CD4-positive, alpha-beta T cell treated with Interleukin-6 for 4 hours (primary cell): ENCODE measurements at places on chromosomes 5 and 9.

DNA sequence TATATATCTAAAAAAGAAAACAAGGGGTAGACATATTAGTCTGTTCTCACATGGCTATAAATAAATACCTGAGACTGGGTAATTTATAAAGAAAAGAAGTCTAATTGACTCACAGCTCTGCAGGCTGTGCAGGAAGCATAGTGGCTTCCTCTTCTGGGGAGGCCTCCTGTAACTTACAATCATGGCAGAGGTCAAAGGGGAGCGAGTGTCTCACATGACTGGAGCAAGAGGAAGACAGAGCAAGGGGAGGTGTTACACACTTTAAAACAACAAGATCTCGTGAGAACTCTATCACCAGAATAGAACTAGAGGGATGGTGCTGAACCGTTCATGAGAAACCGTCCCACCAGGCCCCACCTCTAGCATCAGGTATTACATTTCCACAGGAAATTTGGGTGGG is 616.8 kb downstream of the TLE4 start:
- DNase-seq, result no peak

DNA sequence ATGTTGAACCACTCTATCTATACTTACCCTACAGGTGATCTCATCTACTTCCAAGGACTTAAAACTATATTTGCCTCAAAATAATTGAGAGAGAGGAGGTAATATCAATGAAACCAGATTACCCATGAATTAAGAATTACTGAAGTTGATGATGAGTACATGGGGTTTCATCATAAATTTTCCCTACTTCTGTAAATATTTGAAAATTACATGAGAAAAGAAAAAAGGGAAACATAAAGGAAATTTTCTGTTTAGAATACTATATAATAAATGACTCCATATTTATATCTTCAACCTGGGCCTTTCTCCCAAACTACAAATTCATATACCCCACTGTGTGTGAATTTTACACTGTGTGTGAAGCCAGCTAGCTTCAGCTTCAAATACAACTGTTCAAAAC is 2.6 kb downstream of the TSTD2 start:
- DNase-seq, result no peak

DNA sequence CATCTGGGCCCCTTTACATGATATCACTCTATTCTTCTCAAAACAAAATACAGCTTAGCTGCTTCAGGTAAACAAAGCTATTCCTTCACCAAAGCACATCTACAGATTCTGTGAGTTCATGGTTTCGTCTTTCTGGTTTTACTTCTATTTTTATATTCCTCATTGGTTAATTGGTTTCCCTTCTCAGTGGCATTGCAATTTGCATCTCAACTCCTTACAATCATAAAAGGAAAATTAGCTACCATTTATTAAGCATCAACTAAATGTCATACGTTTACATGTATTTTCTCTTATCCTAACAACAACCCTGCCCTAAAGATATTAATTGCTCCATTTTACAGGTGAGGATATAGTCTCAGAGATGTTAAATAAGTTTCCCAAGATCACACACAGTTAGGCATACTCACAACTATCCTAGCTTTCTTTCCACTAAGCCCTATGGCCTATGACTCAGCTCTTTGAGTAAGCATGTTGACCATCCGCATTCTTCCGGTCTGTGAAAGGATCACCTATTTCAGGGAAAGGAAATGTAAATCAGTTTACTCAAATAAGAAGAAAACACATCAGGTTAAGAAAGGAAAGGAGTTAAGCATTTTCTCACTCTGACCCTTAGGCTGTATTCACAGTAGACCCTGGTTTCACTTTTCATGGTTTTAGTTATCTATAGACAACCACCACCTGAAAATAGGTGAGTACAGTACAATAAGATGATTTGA is 146.1 kb downstream of the CAAP1 start:
- DNase-seq, result no peak

GRCh38 chr9:102986425-102986824 is 8.7 kb upstream of the CYLC2 start:
- no peak for DNase-seq

DNA sequence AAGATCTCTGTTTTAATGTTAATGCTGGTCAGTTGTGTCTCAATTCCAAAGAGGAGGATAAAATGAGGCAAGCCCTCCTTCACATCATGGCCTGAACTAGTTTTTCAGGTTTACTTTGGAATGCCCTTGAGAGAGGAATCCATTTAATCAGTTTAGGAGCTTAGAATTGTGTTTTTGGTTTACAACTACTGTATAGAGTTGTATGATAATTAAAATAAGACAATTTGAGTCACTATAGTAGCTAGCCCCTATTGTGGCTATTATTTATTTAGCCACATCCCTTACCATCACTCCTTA is 107.8 kb upstream of the PRLR start:
- no peak for DNase-seq

DNA sequence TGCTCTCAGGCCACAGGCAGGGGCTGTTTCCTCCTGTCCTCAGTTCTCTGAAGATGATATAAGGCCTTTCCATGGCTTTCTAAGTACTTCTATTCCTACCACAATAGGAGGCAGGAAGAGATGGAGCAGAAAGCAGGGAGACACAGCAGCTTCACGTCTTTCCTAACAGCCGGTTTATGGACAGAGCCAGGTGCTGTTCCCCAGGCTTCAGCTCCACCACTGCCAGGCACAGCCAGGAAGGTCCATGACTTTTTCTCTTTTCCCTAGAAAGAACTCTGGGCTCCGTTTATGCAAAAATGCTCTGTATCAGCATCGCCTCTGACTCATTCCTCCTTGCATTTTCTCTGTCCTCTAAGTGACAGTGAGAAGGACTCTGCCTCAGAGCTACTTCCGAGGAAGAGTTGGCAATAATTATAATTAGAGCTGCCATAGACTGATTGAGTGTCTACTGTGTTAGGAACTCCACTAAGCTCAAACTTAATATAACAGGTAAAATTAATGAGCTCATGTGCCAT is 478.5 kb downstream of the RASEF start:
- no peak for DNase-seq

DNA sequence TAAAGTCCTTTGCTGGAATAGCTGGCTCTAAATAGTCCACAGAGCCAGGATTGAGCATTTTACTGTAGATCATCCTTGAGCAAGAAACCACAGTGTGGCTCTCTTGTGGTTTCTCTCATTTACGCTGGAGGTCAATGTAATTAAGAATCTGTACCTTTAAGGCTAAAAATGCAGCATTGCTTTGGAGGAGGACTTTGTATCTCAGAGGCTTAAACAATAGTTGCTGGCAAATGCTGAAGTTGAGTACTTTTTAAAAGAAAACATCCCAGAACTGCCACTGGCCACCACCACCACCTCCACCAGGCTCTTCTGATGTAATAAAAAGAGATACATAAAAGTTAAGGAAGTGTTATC is 177.3 kb upstream of the ADAMTSL1 start:
- DNase-seq, result no peak

- DNase-seq, result no peak
These were observed 29.0 kb downstream of the COL15A1 start for GRCh38 chr9:98972716-98973115.

DNA sequence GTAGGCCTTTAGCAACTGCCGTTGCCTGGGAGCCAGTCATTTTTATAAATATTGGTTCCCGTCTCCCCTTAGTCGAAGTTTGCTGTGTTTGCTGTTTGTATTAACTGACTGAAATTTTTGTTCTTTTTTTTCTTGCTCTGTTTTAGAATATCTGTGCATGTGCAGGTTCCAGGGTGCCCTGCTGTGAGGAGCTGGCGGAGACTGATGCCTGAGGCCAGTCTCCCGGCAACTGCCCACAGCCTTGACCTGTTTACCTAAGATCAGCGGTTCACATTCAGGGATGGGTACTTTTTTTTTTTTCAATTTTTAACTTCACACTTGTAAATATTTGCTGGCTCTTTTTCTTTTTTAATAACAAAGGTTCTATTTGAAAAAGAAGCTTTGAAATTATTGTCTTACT is 262.6 kb upstream of the ADAMTS16 start:
- DNase-seq, result no peak

GRCh38 chr9:117460743-117461142 is 45.9 kb upstream of the ASTN2 start:
- no peak for DNase-seq

GRCh38 chr9:116639251-116639741 is 47.8 kb upstream of the TRIM32 start:
- DNase-seq, result no peak

- DNase-seq, result no peak
These were observed 22.8 kb upstream of the TNFAIP8 start for GRCh38 chr5:119332978-119333401.

GRCh38 chr5:56717253-56717987 is 97.9 kb upstream of the MAP3K1 start:
- DNase-seq, result no peak

- no peak for DNase-seq
These were observed 297.6 kb downstream of the CDH10 start for GRCh38 chr5:24347158-24347557.

- DNase-seq, result peak; percentile 89
These were observed 27.6 kb upstream of the TCF7 start for GRCh38 chr5:134086943-134087305.

GRCh38 chr5:43412644-43413043 is 453 bp upstream of the CCL28 start:
- no peak for DNase-seq

DNA sequence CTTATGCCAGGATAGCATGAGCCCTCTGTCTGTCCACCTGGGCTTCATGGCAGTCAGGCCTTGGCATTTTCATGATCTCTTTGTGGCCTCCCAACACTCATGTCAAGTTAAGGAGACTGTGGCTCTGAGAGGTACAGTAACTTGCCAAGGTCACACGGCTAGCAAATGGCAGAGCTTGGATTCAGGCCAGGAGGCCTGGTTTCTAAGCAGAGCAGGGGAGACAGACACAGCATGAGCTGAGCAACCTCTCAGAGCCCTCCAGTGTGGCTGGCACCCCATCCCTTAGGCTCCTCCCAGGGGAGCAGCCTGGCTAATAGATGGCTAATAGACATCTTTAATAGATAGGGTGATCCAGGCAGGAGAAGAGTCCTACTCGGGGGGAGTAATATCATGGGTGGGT is 4.1 kb downstream of the SYNPO start:
- DNase-seq, result no peak

DNA sequence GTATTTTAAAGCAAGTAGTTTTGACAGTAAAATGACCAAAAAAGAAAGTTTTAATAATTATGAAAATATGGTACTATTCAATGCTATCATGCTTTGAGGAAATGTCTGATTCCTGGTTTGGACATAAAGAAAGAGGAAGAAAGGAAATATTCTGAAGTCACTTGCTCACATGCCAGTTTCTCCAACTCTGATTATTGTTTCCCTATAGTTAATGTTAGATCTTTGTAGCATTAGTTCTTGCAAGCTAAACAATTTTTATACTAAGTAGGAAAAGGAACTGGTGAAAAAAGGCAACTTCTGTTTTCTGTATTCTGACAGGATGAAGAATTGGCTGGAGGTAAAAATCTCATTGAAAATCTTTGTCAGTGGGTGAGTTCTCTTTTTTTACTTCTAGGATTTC is 119.5 kb downstream of the YTHDC2 start:
- no peak for DNase-seq

GRCh38 chr9:133715295-133715865 is 22.8 kb downstream of the SARDH start:
- no peak for DNase-seq

- DNase-seq, result no peak
These were observed 1.5 kb upstream of the DTWD2 start for GRCh38 chr5:118989816-118990215.

DNA sequence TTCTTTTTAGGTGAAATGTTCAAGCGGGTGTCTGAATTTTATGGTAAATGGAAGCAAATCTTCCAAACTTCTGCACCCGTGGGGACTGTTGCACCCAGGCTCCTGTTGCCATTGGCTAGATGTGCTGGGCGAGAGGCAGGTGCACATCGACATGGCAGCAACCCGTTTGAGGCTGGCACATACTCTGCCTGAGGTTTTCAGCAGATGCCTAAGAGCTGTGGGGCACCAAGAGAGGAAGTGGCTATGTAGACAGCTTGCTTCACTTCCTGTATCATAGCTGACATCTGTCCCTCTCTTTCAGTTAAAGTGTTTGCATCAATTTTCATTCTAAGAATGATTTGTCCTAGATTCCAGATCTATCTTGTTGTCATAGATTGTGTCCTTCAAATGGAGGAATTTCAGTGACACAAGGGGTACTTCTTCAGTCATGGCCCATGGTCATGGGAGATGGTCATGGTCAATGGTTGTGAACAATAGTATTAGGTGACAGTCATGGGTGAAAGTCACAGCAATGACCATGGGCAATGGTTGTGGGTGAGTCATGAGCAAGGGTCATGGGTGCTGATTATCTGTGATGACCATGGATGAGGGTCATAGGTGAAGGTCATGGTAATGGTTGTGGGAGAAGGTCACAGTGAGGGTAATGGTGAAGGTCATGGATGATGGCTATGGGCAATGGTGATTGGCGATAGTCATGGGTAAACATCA is 115.1 kb upstream of the IRX4 start:
- DNase-seq, result no peak

DNA sequence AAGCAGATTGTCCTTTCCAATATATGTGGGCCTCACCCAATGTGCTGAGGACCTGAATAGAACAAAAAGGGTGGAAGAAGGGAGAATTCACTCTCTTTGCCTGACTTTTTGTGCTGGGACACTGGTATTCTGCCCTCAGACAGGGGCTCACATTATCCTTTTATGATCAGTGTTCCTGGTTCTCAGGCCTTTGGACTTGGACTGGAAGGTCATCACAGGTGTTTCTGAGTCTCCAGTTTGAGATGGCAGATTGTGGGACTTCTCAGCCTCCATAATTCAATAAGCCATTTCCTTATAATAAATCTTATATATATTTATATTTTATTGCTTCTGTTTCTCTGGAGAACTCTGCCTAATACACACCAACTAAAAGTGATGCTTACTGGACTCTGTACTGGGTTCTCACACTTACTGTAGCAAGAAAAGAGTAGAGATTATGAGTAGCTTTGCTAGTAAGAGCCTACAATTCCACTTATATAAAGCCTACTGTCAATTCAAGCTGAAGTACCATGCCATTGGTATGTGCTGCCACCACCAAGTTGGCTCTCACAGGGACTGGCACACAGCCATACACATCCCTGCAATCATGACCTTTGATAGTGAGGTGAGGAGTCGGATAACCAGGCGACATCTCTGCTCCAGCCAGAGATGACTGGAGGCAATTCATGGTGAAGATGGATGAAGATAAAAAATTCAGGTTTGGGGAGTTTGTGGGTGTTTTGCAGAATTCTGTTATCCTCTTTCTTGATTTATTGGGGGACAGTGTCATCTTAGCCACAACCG is 130.7 kb upstream of the NR3C1 start:
- DNase-seq, result no peak

DNA sequence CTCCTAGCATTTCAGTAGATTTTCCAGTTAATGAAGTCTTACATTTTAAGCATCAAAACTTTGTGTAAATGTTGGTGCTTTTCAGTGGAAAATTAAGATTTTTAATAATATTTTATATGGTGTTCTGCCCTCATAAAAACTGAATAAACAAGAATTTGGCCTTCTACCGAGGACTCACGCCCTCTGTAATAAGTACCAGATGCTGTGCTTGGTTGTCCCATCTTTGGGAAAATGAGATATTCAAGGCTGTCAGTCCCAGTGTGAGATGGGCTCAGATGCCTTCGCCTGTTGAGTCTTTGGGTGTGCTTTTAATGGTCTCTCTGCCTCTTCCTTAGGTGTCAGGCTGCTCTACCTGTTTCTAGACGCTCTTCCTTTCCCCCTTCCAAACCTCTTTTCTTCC is 28.7 kb downstream of the GALNT12 start:
- DNase-seq, result no peak

GRCh38 chr9:17907779-17908508 is 329.1 kb downstream of the SH3GL2 start:
- DNase-seq, result no peak

- no peak for DNase-seq
These were observed 24.0 kb upstream of the RNF130 start for GRCh38 chr5:180095545-180095944.

GRCh38 chr5:78907255-78907891 is 77.7 kb downstream of the ARSB start:
- no peak for DNase-seq
